ENCODE measurements at places on chromosomes 6 and 20.

DNA sequence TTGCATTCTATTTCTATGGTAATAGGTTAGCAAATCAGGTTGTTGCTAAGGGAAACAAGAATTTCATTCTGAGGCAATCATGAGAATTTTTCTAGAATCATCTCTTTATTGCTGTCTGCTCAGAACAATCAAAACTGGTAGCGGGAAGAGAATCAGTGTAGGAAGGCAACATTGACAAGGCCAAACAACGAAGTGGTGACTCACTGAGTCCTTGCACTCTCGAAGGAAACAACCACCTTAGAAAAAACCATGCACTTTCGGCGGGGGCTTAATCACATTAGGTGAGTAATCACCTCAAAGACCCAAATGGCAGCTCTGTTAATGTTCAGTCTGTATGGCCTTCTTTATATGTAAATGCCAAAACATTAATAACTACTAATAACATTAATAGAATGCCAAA, 78.8 kb upstream of the MAP7 start:
- no peak for DNase-seq

GRCh38 chr6:118635909-118636735, 15.3 kb downstream of the CEP85L start:
- no peak for DNase-seq

- DNase-seq = peak; percentile 48
Observed at GRCh38 chr20:44247586-44248409, 690 bp downstream of the GDAP1L1 start.

- DNase-seq = peak; percentile 80
Observed at GRCh38 chr6:83065511-83066192, at the start of gene UBE3D. UBE3D (minus strand) TSS chr6:83065841; CDS start chr6:83065718, 123 bp downstream.

DNA sequence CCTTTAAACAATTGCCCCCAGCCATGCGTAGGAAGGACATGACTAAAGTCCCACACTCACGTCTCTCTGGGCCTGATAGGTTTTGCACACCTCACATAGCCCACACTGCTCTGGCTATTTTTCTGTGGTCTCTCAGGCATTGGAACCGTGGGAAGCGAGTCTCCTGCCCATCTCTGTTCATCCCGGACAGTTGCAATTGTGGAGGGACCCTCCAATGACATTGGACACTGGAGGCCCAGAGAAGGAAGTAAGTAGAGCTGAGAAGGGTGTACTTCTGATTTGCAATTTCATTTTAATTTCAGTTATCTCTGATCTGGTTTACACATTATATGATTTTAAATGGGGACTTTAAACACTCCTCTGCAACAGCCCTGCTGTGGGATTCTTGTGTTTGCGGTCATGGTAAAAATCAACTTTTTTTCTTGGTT, 23.3 kb upstream of the CST3 start:
- no peak for DNase-seq

GRCh38 chr20:11222243-11222642, 548.4 kb upstream of the JAG1 start:
- no peak for DNase-seq

DNA sequence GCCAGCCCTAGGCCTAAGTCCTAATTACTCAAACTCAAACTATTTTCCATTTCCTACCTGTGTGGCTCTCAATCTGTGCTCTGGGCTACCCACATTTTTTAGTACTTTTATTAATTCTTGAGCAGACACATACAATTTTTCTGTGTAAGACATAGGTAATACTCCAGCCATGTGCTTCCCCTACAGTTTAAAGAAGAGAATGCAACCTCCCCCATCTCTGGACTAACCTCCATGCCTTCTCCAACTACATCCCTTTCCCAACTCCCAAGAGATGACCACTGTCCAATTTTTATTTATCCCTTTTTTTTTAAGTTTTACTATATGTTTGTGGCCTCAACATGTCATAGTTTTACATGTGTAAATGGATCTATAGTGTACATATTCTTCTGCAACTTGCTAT, 5.8 kb downstream of the HMGN4 start:
- DNase-seq = peak; percentile 26

- DNase-seq = peak; percentile 29
Observed at GRCh38 chr6:115004982-115005381, 662.2 kb upstream of the HS3ST5 start.

DNA sequence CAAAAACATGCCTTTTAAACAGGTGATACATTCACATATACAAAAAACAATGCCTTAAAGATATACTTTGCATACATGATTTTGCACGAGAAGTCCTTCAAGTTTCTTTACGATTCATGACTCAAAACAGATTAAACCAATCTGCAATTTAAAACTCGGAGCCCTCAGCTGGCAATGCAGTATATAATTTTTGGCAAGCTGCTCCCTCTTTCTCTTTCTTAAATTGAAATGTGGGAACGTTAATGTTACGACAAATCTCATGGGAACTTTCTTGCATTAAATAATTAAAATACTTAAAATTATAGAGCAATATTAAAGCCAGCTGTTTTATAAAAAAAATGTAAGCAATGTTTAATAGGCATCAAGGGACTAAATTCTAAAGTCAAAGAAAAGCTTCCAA, 334.6 kb downstream of the ESR1 start:
- peak; percentile 78 for DNase-seq

DNA sequence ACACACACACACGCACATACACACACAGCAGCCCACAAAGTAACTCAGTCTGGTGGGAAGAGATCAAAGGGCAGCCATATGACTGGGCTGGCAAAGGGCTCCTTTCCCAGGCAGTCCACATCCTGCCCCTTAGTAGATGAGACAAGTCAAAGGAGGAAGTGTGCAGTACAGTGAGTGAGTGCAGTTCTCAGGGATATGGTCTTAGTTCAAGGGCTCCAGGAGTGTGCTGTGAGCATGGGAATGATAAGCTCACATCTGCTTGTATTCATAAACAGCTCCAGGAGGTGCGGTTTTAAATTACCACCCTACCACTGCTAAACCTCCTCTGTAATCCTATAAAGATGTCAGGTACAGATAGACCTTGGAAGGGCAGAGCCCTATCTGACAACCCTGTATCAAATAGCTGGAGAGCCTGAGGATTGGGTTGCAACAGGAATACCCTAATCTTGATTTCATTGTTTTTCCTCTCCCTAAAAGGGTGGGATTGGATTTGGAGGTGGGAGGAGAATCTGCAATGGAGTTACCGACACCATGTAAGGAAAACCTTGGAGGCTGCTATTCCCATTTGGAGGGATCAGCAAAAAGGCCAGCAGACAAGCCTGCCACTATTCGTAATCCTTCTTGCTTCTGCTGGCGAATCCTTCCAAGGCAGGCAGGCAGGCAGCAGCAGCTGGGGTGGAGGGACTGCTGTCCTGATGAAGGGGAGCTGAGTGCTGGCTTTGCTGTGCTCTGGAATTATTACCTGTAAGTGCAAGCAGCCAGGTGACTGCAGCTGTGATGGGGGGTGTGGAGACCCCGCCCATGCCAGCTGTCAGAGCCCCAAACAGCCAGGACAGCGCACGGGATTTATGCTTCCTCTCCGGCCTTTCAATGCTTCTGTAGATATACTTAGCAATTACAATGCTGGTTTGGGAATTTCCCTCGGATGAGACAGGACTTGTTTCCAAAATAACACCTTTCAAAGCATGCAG, 342.7 kb downstream of the PRL start:
- DNase-seq = peak; percentile 41

DNA sequence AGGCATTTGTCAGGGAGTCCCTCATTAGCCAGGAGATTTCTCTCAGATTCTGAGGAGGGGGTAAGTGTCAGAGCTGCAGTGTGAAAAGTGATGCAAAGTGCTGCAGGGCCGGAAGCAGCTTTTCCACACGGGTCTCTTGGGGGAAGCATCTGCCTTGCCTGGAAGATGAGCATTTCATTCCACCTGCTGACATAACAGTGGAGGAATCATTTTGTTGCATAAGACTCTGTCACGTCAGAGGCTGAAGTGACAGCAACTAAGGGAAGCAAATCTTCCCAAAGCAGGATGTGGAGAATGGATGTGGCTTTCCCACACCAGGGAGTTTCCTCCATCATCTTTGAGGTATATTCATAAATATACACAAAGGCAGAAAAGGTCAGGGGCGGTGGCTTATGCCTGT, 22.8 kb downstream of the DCBLD1 start:
- DNase-seq = peak; percentile 37

DNA sequence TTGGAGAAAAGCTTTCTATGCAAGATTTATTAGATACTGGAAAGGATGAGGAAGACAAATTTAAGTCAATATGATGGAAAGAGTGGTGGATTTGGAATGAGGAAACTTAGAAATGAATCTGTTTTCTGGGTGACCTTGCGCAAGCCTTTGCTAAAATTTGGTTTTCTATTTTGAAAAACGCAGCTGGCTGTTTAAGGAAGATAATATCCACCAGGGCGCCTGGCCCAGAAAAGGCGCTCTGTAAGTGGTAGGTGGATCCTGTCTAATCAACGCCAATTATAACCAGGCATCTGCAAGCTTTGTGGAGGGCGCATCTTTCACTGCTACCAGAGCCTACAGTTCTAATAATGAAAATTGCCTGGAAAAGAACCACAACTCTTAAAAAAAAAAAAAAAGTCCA, 398 bp upstream of the SPATS1 start:
- DNase-seq = no peak

- no peak for DNase-seq
Observed at GRCh38 chr6:110448846-110449540, 27.4 kb downstream of the SLC22A16 start.

DNA sequence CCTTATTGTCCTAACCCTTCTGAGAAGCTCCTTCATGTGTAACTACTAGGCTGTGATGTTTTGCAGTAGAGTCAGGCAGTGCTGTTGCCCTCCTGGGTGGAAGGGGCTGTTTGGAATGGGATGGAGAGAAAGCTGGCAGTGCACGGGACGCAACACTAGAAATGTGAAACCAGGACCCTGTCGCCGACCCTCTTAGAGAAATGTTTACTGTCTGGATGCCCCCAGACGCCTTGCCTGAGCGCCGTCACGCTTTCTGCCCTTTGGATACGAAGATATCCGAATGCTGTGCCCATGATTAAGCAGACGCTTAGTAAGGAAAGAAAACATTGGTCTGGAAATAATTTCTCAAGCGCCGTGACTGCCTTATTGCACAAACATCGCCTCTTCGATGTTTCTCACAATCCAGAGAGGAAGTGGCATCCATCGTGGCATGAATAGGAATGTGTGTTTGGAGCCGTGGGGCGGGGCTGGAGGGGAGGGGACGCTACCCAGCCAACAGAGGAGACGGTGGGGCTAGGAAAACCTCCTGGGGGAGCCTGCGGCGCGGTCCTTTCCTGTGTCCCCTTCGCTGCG, 661 bp upstream of the PPP1R14C start:
- peak; percentile 68 for DNase-seq

GRCh38 chr20:64205611-64206026, 41.4 kb downstream of the MYT1 start:
- no peak for DNase-seq

GRCh38 chr6:170537329-170537728, 15.8 kb downstream of the PSMB1 start:
- DNase-seq = no peak

DNA sequence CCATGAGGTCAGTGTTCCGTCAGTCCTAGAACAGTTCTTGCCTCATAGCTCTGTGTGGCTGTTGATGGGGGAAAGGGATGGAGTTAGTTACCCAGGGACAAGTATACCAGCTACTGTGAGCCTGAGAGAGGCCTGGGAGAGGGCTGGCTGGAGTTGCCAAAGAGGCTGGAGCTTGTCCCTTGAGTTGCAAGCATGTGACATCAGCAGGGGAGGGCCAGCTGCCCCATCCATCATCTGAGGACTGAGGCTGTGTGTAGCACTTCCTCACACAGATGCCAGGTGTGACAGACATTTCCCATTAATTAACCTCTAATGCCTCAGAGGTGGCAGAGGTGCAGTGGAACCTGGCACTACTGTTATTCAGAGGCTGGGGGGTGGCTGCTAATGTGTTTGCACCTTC, 131.6 kb downstream of the PHACTR3 start:
- no peak for DNase-seq

GRCh38 chr6:80182308-80182707, 75.8 kb downstream of the BCKDHB start:
- DNase-seq = peak; percentile 73

DNA sequence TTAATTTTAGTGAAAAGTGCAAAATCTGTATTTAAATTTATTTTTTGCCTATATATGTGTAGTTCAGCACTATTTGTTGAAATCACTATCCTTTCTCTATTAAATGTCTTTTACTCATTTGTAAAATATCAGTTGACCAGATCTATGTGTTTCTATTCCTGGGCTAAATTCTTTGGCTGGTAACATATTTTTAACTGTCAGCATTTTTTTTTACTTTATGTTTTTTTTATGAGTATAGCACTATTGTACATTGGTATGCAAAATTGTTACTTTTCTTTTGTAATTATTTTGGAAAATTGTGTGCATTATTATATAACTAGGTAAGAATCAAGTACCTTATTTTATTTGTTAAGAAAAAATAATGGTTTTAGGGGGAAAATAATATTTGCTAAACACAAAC, 582.8 kb upstream of the ADGRB3 start:
- no peak for DNase-seq

DNA sequence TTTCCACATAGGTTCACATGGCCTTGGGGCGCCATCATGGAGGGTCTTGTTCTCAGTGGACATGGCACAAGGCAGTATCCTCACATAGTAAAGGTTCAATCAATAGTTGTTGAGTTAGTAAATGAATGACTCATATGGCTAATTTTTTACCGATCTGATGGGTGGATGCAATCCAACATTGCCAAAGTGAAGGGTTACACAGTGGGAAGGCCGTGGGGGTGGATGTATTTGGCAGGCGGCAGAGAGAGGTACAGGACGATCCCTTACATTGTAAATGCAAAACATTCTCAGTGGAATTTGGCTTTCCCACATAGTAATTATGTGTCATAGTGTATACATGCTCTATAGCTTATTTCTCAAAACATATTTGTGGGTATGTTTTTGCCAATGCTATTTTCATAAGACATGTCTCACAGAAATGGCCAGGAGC, 21.0 kb upstream of the PDE7B start:
- DNase-seq = peak; percentile 94

DNA sequence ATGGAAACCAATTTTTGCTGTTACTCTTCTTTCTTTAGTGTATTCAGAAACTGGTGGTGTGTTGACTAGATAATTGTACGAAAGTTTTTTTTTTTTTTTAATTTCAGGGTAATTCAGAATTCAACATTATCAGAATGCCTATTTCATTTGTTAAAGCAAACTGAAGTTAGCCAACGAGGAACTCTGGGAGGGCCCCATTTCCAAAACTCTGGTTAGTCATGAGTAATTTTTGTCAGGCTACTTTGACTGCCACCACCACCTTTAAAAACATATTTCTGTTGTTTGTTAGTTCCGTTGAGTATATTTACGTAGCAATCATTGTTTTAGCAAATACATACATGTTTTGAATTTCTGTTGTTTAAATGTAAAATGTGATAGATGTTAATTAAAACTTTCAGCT, 763 bp downstream of the ZKSCAN8 start:
- DNase-seq = no peak

DNA sequence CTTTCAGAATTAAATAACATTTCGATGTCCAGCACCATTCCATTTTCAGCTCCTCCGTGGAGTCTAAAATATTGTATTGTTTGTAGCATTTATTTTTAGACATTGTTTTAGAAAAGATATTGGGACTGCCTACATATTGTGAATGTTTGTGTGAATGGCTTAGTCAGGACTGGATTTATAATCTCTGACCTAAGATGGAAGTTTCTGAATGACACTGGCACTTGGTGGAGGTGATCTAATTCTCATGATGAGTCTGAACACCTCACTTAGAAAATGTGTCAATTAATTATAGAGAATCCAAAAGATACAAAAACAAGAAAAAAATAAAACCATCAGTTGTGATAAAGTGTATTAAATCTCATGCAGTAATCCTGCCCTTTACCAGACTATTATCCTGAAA, 60.8 kb upstream of the HBS1L start:
- DNase-seq = no peak

- DNase-seq = no peak
Observed at GRCh38 chr6:85680388-85680787, 37.7 kb upstream of the SYNCRIP start.

GRCh38 chr6:19841181-19841580, 4.0 kb downstream of the ID4 start:
- no peak for DNase-seq
